ENCODE measurements at places on chromosomes 4 and X.

- no peak for DNase-seq
Measured at GRCh38 chrX:63784902-63785707, at the start of gene ARHGEF9. TSS of gene ARHGEF9 (minus strand) at chrX:63785214. CDS start at chrX:63785145, 69 bp downstream.

GRCh38 chr4:140884431-140885058, 128.4 kb upstream of the TBC1D9 start:
- DNase-seq: no peak

- DNase-seq: no peak
Measured at GRCh38 chr4:174193438-174194374, 89.8 kb downstream of the FBXO8 start.

DNA sequence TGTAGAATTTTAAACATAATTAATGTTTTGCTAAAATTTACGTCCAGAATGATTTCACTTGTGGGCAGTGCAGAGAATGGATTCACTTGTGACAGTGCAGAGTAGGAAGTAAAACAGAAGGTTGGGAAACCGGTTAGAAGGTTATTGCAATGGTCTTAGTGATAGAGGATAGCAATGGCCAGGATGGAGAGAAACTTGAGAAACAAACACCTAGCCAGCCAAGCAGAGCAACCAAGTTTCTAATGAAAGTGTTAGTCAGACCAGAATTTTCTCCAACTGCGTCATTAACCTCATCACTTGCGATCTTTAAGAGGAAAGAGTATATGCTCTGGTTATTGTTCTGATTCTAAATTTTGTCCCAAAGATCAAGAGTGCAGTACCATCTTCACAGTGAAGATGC, 50.0 kb upstream of the TBC1D9 start:
- DNase-seq: no peak

DNA sequence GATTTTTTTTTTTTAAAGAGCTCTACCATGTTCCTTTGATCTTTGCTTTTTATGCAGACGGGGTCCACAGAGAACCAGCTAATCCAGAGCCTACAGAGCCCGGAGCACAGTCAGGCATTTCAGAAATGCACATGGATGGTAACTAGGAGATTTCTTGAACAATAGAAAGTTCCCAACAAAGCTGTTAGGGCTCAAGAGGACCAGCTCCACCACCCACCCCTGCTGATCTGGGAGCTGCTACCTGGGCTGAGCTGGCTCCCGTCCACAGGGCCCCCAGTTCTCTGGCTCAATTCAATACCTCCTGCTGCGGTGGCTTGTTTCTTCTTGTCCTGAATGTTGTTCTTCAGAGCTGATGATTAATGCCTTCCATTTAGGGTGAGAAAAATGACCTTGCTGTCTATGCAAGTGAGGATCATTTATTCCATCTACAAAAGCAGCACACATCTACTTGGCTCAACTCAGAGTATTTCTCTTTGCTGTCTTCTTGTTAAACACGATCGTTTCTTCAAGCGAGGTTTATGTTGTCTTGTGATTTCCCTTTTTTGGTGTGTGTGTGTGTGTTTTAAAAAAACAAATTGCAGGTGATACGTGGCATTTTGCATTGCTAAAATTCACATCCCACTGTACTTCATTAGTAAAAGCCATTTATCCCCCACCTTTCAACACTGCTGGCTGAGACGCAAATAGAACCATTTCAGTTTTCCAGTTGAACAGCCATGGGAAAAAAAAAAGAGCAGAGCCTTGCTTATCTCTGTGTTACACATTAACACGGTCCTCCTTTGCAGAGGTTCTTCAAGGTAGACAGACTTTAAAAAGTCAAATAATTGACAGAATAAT, 31.3 kb downstream of the IGFBP7 start:
- no peak for DNase-seq

- DNase-seq: no peak
Measured at GRCh38 chr4:103021120-103021519, 1.6 kb upstream of the SLC9B1 start.

DNA sequence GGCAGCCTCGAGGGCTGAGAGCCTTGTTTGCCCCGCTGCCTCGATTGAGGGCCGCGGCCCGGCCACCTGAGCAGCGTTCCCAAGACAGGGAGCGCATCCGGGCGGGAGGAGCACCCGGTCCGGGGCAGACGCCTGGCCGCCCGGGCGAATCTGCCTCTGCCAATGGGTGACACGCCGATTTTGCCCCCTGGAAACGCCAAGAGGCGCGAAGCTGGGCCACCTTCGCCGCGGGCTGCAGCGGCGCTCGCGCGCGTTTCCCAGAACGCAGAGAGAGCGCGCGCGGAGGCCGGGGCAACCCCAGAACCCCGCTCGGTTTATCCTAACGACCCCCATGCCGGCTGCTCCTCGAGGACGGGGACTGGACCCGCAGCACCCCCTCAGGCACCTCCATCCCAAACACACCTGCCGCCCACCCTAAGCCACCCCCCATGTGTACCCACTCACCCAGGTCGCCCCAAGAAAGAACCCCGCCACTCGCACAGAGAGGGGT, 575 bp downstream of the MAP7D2 start:
- no peak for DNase-seq

DNA sequence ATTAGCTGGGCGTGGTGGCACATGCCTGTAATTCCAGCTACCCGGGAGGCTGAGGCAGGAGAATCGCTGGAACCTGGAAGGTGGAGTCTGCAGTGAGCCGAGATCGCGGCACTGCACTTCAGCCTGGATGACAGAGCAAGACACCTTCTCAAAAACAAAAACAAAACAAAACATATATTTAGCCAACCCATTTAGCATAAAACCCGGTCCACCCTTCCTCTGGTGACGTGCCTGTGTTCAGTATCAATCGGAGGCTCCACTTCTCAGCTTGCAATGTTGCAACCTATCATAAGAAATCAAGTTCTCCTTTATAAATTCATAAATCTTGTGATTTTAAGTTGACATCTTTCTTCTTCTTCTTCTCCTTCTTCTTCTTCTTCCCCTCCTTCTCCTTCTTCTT, 73.9 kb downstream of the SLC34A2 start:
- no peak for DNase-seq

- DNase-seq: no peak
Measured at GRCh38 chrX:1222531-1223241, 10.2 kb upstream of the CRLF2 start.

- DNase-seq: no peak
Measured at GRCh38 chr4:3355266-3355748, 62.5 kb downstream of the RGS12 start.

- no peak for DNase-seq
Measured at GRCh38 chrX:133290076-133290475, 71.9 kb upstream of the TFDP3 start.

- DNase-seq: no peak
Measured at GRCh38 chrX:136047969-136048368, 62.7 kb downstream of the SLC9A6 start.

- DNase-seq: no peak
Measured at GRCh38 chrX:135087867-135088266, 32.5 kb downstream of the ETDB start.

- no peak for DNase-seq
Measured at GRCh38 chrX:51182545-51182944, 150.1 kb upstream of the NUDT10 start.

- no peak for DNase-seq
Measured at GRCh38 chr4:156146571-156146970, 192.9 kb upstream of the CTSO start.

GRCh38 chr4:184331268-184331995, 113.8 kb upstream of the ENPP6 start:
- no peak for DNase-seq

- peak; percentile 98 for DNase-seq
Measured at GRCh38 chr4:17576932-17577664, at the start of gene LAP3. TSS of gene LAP3 (plus strand) at chr4:17577198. CDS start at chr4:17577466, 268 bp downstream.

- no peak for DNase-seq
Measured at GRCh38 chr4:89492581-89493071, 185.0 kb upstream of the GPRIN3 start.

GRCh38 chr4:89009761-89010369, 47.1 kb downstream of the FAM13A start:
- no peak for DNase-seq

GRCh38 chr4:35820003-35820402, 424.3 kb downstream of the ARAP2 start:
- DNase-seq: no peak

DNA sequence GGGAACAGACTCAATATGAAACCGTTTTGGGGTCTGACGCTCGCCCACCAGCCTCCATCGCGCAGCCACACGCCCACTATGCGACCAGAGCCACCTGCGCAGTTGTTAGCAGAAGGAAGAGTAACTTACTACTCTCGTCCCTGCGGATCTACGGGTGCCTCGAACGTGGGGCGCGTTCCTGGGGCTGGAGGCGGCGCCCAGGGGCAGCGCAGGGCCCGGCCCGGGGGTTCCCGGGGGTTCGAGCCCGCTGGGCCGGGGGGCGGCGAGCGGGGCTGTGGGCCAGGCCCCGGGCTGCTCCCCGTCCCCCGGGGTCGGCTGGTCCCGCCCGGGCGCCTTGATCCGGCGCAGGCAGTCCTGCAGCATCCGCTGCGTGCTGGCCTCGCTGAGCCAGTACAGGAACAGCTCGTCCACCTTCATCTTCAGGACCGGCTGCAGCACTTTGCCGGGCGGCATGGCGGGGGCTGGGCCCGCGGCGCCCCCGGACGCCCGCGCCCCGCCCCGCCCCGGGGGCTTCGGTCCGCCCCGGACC, 404 bp downstream of the PPP2R3B start:
- no peak for DNase-seq

- DNase-seq: no peak
Measured at GRCh38 chrX:100939333-100939732, 10.6 kb upstream of the XKRX start.

GRCh38 chr4:158724637-158725036, 1.4 kb upstream of the PPID start:
- no peak for DNase-seq

All from naive thymus-derived CD8-positive, alpha-beta T cell (primary cell).